T-helper 22 cell (primary cell): ENCODE measurements at places on chromosomes 6 and 20.

DNA sequence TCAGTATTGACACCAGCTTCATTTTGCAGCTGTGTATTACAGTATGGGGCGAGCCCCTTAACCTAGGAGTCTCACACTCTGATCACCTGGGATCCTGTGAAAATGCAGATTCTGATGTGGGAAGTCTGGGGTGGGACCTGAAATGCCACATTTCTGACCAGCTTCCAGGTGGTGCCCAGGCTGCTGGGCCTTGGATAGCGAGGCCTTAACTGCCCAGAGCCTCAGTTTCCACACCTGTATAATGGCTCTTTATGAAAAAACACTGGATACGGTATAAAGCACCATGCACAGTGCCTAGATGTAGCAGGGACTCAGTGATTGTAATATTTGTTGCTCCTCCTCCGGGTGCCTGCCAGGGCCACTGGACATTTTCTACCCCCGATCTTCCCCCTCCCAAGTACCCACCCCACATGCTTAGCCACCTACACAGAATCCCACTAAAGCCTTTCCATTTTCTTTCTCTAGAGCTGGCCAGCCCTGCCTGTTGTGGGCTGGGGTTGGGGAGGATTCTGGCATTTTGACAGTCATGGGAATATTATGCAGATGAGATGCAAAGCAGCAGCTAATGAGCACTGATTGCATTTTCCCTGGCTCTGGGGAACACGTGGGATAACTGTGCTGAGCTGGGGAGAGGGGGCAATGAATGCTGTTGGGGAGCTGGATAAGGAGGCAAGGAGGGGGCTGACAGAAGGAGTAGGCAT, 44.8 kb downstream of the SPDEF start:
- DNase-seq = no peak

GRCh38 chr6:26088344-26088743, 1.1 kb downstream of the HFE start:
- DNase-seq = no peak

DNA sequence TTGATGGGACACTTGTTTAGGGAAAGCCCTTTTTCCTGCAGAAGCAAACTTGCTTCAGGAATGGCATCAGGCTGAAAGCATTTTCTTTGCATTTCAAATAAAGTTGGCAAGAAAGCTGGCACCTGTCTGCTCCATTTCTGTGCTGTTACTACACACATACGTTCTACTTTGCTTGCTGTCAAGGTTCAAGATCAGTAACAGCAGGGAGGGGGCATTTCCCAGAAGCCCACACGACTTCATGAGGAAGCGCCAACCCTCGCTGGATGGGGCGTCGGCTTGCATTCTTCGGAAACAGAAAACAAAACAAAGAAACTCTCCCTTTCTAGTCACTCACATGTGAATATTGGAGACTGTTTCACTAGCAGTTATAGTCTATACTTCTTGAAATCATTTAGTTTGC, 46.4 kb downstream of the AKAP12 start:
- DNase-seq = no peak

DNA sequence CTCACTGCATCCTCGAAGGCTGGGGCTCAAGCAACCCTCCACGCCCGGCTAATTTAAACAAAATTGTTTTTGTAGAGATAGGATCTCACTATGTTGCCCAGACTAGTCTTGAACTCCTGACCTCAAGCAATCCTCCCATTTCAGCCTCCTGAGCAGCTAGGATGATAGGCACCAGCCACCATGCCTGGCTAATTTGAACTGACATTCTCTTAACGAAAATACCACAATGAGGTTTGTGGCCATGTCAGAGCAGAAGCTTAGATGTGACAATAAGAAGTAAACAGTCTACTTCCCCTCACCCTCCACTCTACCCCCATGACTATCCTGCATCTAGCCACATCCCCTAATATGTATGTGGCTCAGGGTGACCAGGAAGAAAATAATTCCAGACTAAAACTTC, 74.8 kb upstream of the PLCB4 start:
- DNase-seq = no peak

DNA sequence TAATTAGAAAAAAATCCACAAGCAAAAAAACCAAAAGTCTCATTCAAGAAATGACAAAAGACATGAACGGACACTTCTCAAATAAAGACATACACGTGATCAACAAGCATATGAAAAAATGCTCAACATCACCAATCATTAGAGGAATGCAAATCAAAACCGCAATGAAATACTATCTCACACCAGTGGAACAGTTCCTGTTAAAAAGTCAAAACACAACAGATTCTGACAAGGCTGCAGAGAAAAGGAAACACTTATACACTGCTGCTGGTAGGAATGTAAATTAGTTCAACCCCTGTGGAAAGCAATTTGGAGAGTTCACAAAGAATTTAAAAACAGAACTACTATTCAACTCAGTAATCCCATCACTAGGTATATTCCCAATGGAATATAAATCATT, 58.0 kb downstream of the IRAK1BP1 start:
- no peak for DNase-seq

DNA sequence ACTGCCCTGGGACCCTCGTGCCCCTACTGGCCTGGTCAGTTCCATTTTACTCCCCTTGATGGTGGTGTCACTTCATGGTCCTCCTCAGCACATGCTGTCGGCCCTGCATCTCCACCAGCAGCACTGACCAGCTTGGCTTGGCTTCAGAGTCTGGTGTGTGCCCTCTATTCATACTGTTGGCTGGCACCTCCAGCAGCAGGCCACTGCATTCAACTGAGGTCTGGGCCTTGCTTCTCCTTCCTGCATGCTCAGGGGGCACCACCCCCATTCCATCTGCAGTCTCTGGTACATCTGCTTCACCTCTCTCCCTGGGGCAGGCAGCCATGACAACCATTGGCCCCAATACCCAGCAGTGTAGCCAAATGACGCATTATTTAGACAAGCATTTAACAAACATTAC, 155.9 kb downstream of the SLC24A3 start:
- no peak for DNase-seq

DNA sequence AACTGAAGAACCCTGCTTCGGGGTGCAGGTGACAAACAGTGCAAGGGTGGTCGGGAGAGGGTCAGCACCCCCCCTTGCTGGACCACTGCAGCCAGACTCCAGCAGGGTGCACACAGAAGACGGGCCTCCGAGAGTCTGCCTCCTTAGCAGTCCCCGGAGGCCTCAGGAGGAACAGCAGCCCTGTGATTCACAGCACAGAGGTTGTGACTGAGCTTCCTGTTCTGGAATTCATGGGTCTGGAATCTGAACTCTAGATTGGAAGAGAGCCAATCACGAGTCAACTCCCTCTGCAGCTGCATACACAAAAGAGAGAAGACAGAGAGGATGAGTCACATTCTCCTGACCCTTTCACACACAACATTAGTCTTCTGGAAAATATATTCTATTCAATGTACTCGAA, 249.0 kb upstream of the OPRM1 start:
- DNase-seq = no peak

DNA sequence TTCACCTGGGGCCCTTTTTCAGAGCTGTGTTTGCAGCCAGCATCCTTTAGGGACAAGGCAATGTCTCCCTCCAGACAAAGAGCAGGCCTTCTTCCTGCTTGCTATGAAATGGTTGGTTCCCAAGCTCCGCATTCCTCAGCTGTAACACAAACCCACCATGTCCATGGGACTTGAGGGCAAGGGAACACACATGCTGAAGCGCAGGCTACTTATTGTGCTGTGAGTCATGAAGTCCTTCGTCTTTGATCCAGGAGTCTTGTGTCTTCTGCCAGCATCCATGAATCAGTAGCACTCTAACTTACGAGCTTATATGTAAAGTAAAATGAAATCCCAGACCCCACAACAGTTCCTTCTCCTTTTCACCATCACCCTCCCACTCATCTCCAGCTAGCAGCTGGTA, 59.0 kb downstream of the ANKRD60 start:
- DNase-seq = no peak

- DNase-seq = no peak
Observed at GRCh38 chr6:157688960-157689599, 134.0 kb upstream of the SNX9 start.

GRCh38 chr6:139475646-139476045, 101.2 kb upstream of the CITED2 start:
- no peak for DNase-seq

DNA sequence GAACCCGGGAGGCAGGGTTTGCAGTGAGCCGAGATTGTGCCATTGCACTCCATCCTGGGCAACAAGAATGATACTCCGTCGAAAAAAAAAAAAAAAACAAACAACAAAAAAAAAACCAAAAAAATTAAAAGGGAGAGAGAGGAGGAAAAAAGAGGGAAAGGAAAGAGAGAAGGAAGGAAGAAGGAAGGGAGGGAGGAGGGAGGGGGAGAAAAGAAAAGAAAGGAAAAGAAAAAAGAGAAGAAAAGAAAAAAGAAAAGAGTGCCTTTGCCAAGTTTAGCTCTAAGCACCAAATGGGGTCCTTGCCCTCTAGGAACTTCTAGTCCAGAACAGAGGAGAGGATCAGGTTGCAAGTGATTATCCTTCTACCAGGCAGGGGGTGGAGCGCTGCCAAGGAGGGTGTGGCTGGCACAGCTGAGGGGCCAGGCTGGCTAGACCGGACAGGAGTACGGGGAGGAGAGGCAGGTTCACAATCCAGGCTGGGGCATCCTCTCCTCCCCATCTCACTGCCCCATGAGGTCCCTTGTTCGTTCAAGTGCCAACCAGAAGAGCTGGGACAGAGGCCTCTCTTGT, 19.1 kb downstream of the GNAS start:
- DNase-seq = no peak

DNA sequence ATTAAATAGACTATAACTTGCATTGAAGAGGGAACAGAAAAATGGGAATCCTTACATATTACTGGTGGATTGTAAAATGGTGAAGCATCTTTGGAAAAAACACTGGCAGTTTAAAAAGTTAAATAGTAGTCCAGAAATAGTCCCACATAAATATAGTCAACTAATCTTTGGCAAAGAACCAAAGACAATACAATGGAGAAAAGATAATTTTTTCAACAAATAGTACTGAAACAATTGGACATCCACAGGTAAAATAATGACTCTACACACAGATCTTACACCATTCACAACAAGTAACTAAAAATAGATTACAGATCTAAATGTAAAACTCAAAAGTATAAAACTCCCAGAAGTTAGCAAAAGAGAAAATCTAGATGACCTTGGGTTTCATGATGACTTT, 259.1 kb upstream of the CEP162 start:
- DNase-seq = no peak

- no peak for DNase-seq
Observed at GRCh38 chr6:30360139-30360538, 15.2 kb downstream of the RPP21 start.

DNA sequence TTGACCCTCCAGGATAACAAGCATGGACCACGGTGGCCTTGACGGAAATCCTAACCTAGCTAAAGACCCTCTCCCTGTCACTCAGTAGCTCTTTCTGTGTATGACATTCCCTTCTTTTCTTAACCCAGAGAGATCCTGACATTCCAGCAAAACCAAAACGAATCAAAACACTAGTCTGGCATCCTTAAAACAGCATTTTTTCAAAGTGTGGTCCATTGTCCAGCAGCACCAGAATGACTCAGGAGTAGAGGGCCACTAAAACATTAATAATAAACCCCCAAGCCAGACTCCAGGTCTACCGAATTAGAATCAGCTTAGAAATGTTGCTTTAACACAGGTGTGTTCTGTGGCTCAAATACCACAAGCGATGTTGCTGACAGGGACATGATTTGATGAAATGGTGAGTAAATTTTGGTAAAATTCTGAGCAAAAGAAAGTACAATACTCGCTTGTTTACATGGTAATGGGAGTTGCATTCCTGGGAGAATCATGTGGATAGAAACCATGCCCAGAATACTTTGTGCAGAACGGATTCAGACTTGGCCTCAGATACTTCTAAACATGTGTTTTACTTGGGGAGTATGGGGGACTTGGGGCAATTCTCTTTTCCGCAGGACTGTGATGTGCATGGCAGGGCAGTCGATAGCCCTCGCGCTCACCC, 174.2 kb upstream of the KCNG1 start:
- DNase-seq = no peak

- no peak for DNase-seq
Observed at GRCh38 chr20:11376998-11377397, 540.7 kb upstream of the BTBD3 start.

DNA sequence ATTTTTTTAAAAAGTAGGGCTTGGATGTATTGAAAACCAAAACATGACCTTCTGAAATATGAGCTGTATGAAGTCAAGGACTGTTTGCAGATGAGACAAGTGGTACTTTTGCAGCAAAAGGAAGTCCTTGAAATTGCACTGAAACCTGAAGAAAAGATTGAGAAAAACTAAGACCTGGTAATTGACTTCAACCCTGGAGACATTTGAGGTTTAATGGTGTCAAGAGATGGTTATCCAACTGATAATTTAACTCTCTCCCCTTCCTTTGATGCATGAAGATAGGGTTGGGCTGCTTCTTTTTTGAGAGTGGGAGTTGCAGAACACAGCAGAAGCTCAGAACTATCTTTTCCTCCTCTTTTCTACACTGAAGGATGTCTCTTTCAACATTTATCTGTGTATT, 180.9 kb upstream of the DTNBP1 start:
- DNase-seq = no peak

DNA sequence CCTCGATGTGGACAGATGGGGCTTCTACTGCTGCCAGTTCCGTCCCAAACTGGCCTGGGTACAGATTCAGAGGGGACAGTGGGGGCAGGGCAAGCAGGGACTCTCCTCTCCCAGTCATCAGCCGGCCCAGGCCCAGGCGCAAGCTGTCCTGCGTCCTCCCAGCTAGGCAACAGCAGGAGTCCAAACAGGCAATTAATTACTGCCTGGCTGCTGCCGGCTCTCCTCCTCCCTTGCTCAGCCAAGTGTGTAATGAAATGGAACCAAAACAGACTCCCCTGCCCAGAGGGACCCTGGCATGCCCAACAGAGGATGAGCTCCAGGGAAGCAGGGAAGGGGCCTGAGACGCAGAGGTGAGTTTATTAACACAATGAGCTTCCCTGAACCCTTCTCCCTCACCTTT, 17.8 kb upstream of the SLC32A1 start:
- DNase-seq = no peak

DNA sequence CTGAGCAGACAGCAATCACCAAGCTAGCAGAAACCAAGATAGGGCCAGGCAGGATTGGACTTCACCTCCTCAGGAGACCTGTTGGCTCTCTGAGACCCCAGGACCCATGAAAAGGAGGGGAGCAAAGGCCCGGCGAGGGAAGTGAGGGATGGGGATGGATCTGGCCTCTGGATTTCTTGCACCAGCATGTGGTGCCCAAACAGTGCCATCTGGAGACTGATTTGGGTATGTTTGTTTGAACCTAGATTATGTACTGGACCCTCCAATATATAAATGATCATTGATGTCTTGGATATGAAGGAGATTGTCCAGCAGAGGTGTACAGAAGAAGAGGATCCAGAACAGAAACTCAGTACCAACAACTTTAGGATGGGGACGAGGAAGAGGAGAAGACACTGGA, 83.4 kb upstream of the LY86 start:
- DNase-seq = no peak

GRCh38 chr20:57435498-57436222, 44.5 kb downstream of the RBM38 start:
- DNase-seq = no peak
